ENCODE measurements at places on chromosomes 16 and 17.

GRCh38 chr17:76997981-76998531 is 129.9 kb downstream of the MGAT5B start:
- DNase-seq, result no peak

GRCh38 chr17:27974045-27974436 is 68.4 kb upstream of the NLK start:
- DNase-seq, result no peak

DNA sequence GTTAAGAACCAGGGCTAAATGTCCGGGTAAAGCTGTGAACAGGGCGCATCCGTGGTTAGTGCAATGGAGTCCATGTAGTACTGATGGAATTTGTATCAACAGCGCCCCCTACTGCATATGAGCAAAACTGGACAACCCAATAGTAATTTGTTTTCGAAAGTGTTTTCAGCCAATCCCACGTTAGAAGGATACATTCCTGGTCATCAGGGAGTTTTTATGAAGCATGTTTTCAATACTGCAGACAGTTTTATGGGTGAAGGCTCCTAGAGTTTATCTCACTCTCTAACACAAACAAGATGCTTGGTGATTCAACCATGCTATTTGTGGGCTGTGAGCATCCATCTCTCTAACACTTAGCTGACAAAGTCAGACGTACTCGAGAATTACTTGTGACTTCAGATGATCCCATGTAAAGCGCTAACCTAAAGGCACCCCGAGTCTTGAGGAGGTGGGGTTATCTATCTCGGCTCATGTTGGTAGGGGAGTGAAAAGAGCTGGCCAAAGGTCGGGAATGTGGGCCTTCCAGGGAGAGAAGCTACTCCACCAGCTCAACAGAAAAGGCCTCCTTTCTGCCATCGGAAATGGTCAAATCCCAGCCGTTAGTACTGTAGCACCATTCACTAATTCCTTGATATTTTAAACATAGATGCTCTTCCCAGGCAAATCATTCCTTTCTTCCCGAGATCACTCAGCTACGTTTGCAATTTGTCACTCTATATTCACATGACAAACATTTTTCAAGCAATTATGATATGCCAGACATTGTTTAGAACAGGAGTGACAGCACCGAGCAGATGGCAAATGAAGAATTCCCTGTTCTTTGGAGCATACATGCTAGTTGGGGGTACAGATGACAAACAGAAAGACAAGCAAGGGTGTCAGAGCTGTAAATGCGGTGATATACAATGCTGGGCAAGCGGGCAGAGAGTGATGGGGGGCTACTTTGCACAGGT is 46.9 kb upstream of the HNF1B start:
- DNase-seq, result no peak

DNA sequence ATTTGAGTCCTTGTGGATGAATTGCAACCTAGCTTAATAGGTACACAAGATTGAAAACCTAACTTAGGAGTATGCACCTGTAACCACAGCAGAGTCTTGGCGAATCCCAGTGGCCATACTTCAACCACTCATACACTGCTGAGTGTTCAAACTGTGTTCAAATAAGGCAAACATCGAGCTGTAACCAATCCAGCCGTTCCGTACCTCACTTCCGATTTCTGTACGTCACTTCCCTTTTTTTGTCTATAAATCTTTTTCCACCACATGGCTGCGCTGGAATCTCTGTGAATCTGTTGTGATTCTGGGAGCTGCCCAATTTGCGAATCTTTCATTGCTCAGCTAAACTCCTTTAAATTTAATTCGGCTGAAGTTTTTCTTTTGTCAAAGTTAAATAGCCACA is 190.6 kb downstream of the MAF start:
- DNase-seq, result no peak

DNA sequence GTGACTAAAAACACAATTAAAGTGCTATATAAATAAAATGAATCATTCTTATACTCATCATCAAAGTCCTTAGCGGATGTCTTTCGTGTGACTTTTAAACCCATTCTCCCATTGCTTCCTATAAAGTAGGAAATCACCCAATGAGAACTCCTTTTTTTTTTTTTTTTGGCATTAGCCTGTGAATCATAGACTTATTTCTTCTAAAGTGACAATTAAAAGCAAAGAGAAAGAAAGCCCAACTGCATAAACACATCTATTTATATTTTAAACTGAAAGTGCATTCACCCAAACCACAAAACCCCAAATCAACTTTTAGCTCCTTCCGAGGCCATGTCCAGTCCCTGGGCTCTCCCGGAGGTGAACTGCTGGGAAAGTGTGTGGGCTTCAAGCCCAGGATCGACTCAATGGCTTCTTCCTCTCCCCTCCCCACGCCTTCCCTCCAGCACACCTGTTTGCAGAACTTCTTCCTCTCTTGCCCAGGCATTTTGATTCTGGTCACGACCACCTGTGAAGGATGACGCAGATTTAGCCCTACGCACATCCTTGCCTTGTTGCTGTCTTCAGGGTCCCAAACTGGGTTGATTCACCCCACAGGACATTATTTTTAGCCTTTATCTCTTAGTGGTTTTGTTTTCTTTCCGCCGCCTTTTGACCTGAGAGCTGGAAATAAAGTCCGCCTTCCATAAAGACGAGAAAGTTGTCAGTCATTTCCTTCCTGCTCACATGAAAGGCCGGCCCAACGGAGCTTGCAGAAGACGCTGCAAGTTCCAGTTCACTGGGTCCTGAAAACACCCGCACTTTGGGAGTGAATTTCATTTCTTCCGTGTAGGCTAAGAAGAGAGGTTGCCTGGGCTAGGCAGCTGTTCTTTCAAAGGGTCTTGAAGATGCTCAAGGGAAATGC is 166.8 kb downstream of the MAP2K6 start:
- no peak for DNase-seq

GRCh38 chr17:80252871-80253270 is 7.8 kb upstream of the RNF213 start:
- DNase-seq, result no peak

GRCh38 chr17:52673791-52674190 is 515.3 kb upstream of the CA10 start:
- no peak for DNase-seq

DNA sequence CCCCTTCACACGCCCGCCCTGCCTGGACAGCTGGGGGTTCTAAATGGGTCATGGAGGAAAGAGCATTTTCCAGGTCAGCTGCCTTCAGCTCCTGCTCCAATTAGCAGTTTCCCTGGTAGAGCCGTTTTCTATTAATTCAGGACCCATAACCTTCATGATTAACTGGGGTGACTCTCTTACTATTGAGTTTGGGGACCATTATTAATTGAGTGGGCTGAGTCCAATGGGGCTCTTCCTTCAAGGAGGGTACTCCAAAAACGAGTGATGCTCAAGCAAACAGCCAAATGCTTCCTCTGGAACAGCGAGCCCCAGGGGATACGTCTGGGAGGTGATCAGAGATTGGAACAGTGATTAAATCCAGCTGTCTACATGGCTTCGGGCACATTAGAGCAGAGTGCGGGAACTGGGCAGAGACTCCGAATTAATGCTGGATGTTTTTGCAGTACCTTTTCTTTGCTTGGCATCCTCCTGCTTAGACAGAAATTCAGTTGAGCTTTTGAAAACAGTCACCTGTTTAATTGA is 68.1 kb upstream of the CACNG3 start:
- no peak for DNase-seq

GRCh38 chr16:85554114-85554888 is 58.8 kb upstream of the GSE1 start:
- DNase-seq, result peak; percentile 61

DNA sequence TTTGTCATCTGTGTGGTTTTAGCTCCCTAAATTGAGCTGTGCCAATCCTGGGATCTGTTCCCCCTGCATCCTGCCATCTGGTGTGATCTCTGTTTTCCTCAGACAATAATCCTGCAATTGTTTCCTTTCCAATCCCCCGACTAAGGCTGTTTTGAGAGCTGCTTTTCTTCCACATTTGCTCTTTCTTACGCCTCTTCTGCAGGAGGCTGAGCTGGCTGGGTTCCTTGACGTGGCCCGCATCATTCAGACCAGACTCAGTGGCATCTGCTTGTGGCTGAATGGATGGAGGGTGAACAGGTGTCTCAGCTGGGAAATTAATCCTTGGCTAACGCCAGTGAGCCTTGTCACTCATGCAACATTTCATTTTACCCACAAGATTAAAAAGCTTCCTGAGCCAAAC is 9.8 kb upstream of the MED9 start:
- DNase-seq, result no peak

DNA sequence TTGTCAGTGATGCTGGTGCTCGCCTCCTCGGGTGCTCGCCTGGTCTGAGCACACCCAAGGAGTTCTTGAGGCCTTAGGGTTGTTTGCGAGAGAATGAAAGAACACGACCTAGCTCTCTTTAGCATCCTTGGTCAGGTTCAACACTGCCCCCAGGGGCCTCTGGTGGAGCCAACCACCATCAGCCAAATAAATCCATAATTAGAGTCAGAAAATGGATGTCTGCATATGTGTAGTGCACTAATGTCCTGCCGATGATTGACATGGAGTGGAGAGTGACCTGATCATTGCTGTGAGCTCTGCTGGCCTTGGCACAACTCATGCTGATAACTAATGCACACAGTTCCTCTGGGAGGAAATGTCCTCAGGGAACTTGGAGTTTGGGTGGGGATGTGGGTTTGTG is 8.2 kb upstream of the STH start:
- no peak for DNase-seq

DNA sequence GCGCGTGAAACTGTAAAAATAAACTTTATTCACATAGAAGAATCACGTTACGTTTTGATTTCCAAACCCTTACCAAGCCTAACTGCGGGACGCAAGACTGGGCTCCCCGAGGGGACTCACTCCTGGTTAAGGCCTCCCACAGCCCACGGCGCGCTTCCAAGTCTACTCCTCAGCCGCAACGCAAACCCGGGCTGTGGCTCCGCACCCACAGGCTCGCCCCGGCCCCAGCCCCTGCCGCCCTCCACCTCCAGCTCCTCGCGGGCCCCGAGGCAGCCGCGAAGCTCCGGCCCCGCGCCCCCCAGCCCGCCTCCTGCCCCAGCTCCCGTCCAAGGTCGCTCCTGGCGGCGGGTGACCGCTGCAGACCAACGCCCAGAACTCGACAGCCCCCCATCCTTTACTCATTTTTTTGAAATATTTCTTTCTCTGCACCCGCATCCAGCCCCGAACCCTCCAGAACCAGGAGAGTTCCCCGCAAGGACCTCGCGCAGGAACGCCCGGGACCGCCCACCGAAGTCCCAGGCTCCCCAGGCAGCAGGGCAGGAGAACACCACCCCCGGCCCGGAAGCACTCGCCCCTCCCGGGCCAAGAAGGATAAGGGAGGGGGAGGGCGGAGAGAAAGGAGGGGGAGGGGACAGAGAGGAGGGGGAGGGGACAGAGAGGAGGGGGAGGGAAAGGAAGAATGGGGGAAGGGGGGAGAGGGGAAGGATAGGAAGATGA is 912 bp downstream of the USP22 start:
- DNase-seq, result peak; percentile 84

DNA sequence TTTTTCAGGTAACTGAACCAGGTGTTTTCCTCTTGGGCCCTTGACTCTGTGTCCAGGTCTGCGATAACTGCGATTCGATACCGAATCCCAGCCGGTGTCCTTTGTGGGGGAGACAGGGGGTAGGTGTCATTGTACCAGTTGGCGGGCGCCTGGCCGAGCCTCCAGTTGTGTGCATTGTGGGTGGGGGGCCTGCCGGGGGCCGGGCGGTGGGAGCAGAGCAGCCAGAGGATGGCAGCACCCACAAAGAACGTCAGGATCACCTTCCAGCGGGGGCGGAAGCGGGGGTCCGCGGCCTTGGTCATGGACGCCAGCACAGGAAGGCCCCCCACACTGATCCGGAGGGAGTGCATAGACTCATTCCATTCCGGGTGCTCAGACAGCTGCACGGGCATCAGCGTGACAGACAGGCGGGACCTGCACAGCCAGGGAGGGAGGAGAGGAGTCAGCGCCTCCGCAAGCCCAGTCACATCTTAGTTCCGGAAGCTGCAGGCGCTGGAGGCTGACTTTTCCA is 12.3 kb downstream of the CANT1 start:
- no peak for DNase-seq

DNA sequence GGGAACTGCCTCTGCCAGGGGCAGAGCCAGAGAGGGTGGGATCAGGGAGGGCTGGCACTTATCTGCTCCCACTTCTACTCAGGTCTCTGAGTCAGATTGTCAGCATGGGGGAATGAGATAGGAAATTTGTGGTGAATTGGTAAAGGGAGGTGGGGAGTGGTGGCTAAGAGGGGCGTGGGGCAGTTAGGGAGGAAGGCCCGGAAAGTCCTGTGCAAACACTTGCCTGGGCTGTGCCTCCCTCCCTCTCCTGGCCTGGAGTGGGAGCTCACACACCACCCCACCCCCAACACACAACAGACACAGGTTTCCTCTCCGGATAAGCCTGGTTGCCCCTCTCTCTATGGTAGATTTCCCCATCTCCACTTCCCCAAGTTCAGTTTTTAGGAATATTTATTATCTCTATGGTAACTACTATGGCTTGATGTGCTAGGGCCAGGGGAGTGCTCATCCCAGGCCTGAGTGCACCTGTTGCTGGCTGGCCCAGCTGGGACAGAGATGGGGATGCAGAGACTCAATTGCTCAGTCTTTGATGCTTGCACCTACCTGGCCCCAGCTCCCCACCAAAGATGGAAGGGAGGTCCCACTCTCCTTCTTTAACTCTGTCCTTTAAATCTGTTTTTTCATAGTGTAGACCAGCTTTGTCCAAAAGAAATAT is 2.7 kb downstream of the SPNS2 start:
- DNase-seq, result no peak

GRCh38 chr16:67598527-67598926 is 36.2 kb downstream of the CTCF start:
- DNase-seq, result no peak

DNA sequence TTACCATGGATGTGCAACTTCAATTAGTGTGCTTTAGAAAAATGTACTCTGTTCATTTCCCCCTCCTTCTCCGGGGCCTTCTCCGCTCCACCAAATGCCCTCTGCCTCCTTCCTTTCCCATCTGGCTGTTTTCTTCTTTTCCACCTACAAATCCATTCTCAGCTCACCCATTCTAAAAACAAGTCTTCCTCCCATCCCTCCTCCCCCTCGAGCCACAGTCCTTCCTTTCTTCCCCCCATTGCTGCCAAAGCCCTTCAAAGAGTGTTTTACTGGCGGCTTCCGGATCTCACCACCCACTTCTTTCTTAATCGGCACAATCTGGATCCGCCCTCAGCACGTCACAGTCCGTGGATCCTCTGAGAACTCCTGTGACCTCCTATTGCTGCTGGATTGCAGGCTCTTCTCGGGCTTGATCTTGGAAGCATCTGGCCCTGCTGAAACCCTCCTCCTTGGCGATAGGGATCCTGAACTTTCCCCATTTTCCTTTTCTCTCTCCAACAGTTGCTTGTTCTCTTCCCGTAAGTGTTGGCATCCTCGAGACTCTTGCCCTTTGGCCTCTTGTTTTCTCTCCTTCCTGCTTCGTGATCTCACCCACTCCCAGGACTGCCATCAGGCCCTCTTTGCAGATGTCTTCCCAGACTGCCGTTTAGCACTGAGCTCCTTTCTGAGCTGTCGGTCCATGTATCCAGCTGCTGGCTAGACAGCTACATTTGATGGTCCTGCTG is 36.0 kb upstream of the FBXO47 start:
- no peak for DNase-seq

- DNase-seq, result no peak
Observed at GRCh38 chr17:62562656-62563055, 64.8 kb upstream of the MRC2 start.

GRCh38 chr17:39706921-39707337 is 7.1 kb downstream of the ERBB2 start:
- DNase-seq, result no peak

Data from NCI-H748 treated with DMSO at 0.1 percent for 48 hours (cell line).